ENCODE measurements at places on chromosomes 3 and 15.

- no peak for DNase-seq
Measured at GRCh38 chr3:123610331-123610730, 25.5 kb upstream of the HACD2 start.

DNA sequence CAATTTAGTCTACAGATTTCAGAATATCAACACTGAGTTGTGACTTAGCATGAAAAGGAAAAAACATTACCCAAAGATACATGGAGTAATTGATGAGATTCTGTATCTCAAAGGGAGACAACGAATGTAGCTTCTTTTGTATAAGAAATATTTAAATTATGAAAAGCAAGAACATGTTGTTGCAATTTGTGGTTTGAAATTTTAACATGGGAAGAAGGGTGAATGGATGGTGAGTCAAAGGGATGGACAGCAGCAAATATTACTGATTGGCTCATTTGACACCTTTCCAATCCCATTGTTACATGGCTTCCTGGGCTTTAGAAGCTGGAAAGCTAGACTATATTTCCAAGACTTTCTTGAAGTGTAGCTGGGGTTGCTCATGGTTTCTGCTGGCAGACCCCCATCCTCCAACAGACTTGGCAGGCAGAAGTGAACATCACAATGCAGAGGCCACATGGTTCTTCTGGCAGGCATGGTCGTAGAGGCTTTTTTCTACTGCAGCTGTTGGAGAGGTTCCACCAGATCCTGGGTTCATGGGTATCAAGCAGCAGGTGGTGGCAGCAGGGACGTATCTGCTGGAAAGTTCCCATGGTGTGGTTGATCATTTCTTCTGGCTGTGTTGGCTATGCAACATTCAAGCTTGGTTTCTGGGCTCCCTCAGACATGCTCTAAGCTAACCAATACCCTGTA, 47.2 kb upstream of the KPNA4 start:
- DNase-seq, result no peak

DNA sequence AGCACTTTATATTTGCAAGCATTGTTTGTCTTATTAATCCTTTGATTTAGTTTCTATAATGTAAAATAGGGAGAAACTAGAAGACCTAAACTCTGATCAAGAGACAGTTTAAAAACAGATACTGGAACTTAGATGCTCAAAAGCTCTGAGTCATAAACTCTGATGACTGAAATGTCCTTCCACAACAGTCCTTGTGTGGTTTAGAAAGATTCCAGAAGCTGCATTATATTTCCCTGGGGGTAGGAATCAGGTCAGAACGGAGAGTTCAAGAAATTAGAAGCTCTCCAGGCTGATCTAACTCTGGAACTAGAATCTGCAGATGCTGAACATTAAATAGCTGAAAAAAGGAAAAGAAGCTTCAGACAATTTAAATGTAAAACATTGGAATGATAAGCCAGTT, 18.3 kb upstream of the ONECUT1 start:
- DNase-seq, result no peak

DNA sequence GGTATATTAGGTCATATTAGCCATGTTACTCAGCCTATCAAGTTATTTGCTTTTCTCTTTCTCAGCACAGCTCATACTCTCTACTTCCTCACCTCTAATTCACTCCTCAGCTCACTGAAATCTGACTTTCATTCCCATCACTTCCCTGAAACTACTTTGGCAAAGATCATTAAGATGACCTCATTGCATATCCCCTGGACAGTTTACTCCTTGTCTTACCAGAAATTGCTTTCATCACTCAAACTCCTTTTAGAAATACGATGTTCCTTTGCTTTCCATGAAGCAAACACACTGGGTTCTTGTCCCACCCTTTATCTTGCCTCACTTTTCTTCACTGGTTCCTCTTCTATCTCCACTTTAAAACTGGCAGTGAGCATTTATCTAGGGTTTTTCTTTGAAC, 354.4 kb downstream of the TUSC7 start:
- DNase-seq, result no peak

DNA sequence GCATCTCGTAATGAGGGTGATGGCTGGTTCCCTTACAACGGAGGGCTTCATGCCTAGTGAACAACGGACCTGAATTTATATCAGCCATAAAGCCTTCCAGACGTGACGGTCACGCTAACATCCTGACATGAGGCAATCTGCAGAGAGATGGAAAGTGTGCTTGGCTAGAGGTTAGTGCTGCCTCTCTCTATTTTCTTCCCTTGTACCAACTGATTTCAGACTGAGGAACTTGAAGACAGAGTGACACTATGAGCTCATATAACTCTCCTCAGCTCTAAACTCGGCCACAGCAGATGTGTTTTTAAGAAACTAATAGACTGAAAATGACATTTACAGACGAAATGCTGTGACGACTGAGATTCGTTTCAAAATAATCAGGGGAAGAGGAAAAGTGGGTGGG, 122.4 kb downstream of the XXYLT1 start:
- no peak for DNase-seq

GRCh38 chr3:98821063-98821462, 57.9 kb downstream of the ST3GAL6 start:
- DNase-seq, result no peak

- no peak for DNase-seq
Measured at GRCh38 chr3:158470944-158471638, 99.9 kb upstream of the MLF1 start.

DNA sequence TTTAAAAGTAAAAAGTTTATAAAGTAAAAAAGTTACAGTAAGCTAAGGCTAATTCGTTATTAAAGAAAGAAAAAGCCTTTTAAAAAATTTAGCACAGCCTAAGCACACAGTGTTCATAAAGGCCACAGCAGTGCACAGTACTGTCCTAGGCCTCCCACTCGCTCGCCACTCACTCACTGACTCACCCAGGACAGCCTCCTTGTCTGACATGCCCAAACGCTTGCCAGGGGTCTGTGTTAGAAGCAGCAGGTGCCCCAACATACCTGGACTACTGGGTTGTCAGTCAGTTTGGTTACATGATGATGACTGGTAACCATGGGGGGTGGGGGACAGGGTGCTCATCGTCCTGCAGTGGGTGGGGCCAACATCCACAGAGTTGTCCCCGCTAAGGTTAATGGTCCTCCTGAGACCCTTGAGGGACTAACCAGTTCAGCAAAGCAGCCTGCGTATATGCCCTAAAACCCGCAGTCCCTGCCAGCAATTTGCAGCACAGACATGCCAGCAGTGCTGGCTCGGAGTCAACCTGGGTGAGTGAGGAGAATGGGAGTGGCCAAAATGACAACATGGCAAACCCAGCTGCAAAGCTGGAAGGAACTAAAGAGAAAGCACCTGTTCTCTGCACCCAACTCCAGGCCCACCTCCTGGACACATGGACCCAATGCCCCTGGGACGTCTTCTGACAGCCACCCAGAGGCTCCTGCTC, 49.2 kb downstream of the CYFIP1 start:
- DNase-seq, result no peak

DNA sequence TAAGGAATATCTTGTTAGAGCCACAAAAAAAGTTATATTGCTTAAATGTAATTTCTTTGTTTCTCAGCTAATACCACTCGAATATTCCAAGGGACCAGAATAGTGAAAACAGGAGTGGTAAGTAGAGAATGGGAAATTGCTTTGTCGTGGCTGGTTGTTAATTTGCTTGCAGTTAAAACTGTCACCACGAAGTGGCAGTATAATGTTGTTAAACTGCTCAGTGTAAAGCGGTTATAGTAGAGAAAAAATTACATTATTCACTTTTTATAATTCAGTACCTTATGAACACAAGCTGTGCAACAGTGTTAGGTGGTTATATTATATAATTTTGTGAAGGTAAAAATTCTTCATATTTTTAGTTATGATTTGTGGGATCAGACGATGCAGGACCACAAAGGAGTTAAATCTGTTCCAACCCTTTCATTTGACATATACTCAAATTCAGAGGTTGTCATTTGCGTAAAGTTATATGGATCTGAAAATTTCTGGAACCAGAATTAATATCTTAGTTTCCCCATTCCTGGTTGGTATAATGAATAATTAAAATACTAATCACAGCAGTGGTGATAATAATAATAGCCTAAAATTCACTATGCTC, 171.8 kb downstream of the FEZF2 start:
- DNase-seq, result no peak

- no peak for DNase-seq
Measured at GRCh38 chr3:122183893-122184590, 574 bp downstream of the CASR start.

- DNase-seq, result no peak
Measured at GRCh38 chr3:69500604-69501003, 114.7 kb upstream of the FRMD4B start.

- no peak for DNase-seq
Measured at GRCh38 chr3:45464336-45465170, 76.2 kb downstream of the LARS2 start.

GRCh38 chr3:129514110-129514509, 14.3 kb upstream of the RHO start:
- DNase-seq, result no peak

DNA sequence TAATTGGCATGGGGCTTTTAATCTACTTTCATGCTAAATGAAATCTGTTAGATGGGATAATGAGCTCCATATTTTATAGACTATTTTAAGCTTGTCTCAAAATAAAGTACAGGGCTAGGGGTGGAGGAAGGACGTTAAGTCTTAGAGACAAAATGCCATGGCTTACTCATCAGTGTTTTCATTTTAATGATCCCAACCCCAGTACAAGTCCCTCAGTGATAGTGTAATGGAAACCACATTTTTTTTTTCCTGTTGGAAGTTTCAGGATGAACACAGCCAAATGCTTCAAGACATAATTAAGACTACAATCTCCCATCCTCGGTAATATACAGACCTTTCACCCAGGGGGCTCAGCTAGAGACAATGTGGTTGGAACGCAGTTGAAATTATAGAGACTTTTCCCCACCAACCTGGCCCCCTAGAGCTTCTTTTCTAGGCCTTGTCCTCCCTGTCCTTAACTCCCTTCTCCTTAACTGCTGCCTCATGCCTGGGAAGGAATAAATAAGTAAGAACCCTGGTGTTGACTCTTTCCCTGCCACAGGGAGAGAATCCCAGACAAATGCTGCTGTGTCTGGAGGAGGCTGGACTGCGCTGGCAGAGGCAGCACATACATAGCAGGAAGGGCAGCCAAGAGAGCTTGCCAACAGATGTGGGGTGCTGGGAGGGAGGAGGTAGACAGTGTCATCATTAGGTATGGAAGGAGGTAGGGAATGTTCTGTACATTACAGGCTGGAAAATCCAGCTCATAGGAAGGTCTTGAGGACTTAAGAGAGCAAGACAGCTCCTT, 115.4 kb upstream of the ROPN1 start:
- DNase-seq, result no peak

DNA sequence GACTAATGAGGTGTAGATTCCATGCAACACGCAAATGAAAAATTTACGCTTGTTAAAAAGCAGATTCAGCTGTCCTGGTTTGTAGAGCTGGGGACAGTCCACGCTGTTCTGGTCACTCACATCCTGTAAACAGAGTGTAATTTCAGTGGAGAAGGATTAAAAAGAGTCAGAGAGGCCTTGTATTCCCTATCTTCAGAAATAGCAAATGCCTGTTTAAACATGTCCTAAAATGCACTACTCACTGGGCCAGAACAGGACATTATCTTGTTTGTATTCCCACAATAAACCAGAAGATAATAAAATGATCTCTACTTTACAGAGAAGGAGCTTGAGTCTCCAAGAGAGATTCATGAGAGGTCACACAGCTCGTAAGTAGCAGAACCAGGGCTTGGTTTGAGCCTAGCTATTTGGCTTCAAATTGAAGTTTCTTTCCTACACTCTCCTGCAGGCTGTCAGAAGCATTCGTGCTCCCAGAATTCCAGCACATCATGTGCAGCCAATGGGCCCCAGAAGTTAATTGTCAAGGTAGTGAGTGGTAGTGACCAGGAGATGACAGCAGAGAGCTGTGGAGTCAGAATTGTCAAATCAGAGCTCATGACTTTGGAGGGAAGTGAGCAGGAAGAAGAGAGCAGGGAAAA, 242.5 kb downstream of the ATP8B4 start:
- DNase-seq, result no peak

GRCh38 chr3:159721324-159721723, 267.3 kb upstream of the IL12A start:
- DNase-seq, result no peak

DNA sequence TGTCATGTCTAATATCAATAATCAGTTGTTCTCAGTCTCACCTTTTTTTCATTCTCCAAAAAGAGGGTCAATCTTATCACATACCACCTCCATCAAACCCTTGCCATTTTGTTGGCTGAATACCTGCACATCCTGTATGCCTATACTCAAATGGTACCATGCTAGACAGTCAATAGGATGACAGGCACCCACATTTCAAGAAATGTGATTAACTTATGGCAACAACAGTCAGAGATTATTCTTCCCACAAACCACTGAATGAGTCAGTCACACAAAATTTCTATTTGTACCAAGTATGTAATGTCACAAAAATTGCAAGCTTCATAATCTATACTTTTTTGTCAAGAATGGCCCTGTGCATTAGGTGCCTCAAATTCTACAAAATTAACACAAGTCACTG, 5.1 kb upstream of the SLC27A2 start:
- DNase-seq, result no peak

Measured in activated naive CD4-positive, alpha-beta T cell treated with Interleukin-2 at 50 U/mL for 16 hours (primary cell).